HL-60 (cell line): ENCODE measurements at places on chromosomes 7 and 10.

DNA sequence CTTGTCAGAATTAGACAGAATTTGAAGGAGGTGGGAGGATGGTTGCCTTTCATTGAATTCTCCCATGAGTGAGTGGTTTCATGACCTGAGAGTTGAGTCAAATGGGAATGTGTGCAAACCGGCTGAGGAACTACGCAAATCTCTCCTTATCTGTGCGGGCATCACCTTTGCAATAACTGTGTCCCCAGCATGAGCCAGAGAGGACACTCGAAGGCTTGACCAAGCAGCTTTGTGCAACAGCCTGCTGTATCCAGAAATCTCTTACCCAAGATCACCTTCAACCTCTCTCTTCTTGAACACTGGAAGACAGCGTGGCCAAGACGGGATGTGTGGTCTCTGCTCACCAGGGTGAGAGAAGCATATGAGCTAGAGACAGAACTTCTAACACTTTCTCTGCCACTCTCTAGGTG is 93.8 kb upstream of the IKZF1 start:
- DNase-seq = no peak

- DNase-seq = no peak
Observed at GRCh38 chr7:12434012-12434642, 30.5 kb upstream of the VWDE start.

GRCh38 chr7:77337456-77337990 is 78.6 kb downstream of the GSAP start:
- no peak for DNase-seq

DNA sequence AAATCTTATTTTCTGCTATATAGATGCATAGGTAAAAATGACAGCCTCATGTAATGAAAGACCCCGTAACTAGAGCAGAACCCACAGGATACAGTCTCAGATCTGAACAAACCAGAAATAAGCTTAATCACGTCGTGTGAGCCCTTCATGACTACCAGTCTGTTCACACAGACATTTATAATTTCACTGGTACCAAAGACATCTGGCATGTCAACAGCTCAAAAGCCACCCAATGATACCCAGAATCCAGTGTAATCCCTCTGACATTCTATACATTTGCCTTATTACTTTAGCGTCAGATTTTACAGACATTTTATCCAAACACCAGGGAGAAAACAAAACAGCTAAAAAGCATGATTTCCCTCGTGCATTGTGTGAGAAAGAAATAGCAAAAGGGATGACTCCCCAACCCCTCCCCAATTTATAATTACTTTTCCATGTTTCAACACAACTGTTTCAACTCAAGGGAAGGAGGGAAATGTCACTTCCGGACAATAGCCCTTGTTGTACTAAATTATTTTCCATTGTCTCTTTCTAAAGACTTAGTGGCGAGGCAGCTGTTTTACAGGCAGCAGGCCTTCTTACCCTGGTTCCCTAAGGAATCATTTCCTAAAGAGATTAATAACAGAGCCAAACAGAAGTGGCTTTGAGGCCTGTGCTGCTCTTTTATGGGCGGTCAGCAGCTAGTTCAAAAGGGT is 33.2 kb downstream of the DOCK4 start:
- no peak for DNase-seq

DNA sequence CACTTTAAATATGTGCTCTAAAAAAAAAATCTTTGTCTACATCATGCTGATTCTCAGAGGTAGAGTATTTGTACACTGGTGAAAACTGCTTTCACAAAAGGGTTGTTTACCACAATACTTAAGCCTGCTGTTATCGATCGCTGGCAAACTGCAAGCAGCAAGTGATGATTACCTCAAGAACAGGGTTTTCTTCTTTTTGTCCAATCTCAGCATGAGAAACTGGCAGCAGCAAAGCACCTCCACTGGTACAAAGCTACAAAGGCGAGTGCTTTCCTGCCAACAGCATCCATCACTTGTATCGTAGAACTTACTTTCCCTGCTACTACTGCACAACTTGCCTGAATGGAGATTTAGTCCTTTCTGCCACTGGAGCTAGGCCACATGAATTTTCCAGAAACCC is 276.5 kb downstream of the DGKB start:
- no peak for DNase-seq

- DNase-seq = no peak
Observed at GRCh38 chr7:6536262-6537260, 14.7 kb downstream of the GRID2IP start.

- no peak for DNase-seq
Observed at GRCh38 chr7:13845601-13846000, 143.9 kb downstream of the ETV1 start.

DNA sequence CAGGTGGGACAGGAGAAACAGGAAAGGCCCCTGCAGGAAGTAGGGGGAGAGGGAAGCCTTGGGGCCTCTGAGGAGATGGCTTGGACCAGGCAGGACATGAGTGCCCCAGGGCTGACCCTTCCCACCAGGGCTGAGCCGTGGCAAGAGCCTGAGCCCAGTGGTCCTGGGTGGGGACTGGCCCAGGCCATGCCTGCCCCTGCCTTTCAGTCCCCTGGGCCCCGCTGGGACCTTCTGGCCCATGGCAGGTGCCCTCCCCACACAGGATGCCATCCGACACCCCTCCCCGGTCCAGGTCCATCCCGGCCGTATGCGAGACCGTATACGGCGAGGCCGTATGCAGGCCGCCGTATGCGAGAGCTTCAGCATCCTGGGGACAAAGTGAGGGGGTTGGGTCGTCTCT is 2.0 kb downstream of the GRIFIN start:
- no peak for DNase-seq

- DNase-seq = no peak
Observed at GRCh38 chr7:1176891-1177373, 16.9 kb upstream of the ZFAND2A start.

DNA sequence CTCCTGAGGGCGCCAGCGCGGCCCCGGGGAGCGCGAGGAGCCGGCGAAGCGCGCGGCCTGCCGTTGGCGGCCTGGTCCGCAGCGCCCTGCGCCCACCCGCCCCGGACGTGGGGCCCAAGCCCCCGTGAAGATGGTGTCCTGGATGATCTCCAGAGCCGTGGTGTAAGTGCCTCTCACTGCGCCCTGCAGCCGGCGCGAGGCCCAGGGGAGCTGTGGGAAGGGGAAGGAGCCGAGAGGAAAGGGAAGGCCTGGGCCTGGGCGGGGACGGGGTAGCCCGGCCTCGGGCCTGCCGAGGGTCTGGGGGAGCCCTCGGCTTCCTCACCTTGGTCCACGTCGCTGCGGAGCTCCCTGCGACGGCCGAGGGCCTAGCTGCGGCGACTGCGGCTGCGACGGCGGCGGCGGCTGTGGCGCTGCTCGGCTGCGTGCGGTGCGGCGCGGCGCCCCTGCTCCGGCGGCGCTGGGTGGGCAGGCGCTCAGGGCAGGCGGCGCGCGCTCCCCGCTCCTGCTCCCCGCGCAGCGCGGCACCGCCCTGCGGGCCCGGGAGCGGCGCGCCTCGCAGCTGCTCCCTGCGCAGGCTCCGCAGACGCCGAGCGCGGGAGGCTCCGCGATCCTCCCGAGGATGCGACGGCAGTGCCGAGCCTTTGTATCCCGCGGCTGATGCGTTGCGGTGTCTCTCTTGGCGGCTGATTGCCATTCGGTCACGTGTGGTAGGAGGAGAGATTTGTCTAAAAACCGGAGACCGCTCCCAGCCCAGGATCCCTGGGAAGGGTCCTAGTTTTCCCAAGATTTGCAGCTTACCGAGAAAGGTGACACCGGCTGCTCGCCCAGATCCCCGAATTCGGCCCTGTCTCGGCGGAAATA is 445 bp downstream of the REEP3 start:
- DNase-seq = peak; percentile 41

- no peak for DNase-seq
Observed at GRCh38 chr10:10786109-10787090, 231.3 kb upstream of the CELF2 start.

DNA sequence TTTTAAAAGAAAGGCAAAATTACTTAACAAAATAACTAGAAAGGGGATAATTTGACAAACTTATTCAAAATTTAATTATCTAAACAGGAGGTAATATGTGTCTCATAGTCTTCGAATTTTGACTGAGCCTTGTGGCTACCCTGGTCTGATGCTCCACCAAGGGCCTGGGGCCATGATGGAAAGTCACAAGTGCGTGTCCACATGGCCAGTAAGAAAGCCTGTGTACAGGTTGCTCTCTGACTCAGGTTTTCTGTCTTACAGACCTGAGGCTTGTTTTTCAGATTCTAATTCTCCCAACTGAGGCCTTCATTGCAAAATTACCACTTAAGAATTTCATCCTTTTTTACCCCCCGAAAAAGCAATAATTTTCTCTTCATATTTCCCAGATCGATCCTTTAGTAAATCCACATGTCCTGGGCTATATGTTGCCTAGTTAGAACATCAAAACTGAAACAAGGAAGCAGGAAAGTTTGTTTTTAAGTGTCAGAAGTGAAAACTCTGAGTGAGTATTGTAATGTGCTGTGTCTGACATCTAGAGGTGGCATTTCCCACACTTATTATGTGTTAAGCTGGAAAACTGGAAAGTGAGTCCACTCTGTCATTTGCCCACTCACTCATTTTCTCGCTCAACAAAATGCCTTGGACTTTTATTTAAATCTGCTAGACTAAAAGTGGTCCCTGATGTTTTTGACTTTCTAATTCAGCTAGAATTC is 10.0 kb downstream of the CYP3A43 start:
- DNase-seq = no peak

- no peak for DNase-seq
Observed at GRCh38 chr7:82122275-82122674, 321.3 kb downstream of the CACNA2D1 start.

DNA sequence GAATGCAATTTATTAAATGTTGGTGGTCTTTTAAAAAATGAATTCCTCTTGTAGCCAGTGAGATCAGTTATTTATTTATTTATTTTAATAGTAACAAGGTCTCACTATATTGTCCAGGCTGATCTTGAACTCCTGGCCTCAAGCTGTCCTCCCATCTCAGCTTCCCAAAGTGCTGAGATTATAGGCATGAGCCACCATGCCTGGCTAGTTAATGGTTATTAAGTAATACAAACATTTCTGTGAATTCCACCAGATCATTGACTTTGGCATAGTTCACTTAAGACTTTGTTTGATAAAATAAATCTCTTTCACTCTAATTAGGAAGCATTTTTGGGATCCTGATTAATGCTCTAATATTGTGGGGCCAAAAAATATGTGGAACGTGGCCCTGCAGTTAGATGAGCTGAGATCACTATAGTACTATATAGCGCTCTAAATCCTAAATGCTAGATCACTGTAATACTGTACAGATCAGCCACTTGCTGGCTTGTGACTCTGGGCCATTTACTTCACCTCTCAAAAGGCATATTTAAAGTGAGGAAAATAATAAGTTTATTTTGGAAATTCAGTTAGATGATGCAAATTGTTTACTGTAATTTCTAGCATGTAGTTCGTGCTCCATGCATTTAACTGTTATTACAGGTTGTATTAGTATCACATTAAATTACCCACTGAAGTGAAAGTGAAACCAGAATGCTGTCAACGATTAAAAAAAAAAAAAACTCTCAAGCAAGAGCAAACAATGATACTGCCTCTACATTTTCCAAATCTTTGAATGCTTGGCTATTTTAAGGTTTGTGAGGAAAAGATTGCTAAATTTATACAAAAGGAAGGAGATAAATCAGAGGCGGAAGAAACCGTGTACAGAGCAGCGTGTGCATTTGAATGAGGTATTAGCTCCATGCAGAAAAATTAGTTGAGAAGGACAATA is 15.9 kb upstream of the FAS start:
- DNase-seq = no peak

GRCh38 chr7:80815733-80816132 is 103.1 kb downstream of the SEMA3C start:
- DNase-seq = peak; percentile 32

DNA sequence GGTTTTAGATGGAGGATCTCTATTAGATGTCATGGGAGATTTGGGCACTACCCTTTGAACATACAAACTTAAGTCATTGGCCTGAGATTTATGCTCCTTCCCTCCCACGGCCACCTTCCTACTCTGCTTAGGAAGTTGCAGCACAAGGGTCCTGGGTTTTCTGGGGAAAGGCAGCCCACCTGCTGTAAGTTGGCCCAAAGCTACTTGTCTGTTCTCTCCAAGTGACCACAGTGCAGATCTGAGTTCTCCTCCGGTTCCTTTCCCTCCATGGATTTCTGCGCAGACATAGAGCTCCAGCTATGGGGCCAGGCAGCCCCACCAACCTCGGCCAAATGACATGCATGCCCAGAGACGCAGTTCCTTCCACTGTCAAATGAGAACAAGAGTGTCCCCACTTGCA is 12.8 kb upstream of the C10orf53 start:
- no peak for DNase-seq

- peak; percentile 13 for DNase-seq
Observed at GRCh38 chr7:24965831-24966708, 13.9 kb downstream of the OSBPL3 start.

DNA sequence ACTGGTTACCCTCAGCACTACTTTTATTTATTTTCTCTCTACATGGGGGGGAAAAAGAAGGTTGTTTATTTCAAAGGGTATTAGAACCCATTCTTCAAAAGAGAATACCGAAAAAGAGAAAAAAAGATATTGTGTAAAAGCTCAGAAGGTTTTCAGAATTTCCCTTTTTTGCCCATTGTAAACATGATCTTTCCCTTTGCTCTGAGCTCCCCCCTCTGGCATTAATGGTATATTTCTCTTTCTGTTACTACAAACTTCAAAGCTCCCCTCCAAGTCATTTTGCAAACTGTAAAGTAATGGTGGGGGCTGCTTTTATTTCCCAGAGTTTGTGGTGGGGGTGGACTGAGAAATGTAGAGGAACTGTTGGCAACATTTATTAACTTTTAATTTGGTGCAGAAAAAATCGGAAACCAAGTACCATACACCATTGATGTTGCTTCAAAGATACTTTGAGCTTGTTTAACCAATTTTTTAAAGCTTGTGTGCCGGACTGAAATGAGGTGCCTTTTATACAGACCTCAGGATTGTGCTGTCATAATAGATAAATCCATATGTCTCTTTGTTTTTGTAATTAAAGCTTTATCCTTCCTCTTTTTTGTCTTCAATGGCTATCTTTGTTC is 181.5 kb downstream of the EXOC4 start:
- no peak for DNase-seq

DNA sequence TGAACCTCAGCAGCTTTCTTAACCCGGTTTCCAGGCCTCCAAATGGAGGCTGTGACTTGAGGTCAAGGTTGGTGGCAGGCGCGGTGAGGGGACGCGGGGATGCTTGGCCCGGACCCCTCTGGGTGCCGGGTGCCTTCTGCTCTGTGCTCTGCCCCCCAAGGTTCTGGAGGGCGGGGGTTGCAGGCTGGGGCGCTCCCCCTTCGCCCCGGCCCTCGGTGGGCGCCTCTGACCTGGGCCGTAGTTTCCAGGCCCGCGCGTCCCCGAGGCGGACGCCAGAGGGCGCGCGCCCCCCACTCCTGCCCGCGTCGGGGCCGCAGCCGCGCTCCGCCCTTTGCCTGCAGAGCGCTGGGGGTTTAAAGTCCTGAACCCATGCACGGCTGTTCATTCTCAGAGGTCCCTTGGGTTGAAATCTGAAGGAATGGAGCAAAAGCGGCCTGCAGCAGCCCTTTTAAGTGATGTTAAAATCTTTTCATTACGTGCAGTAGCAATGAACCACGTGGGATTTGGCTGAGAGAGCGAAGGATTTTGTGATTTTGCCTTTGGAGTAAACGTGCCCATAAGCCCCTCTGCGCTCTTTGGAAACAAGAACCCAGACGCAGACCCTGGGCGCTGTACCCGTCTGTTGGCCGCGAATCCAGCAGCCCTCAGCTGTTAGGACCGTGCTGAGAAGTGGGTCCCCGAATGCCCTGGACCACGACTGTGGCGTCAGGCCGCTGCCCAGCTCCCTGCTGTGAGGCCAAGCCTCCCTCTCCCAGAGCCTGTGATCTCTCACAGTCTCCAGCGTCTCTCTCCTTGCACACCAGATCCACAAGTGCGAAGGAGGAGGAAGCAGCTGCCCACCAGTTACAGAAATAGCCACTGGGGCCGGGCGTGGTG is 135.0 kb downstream of the ACTR3B start:
- DNase-seq = no peak
